Stimulated activated CD4-positive, alpha-beta T cell treated with anti-CD3 and anti-CD28 coated beads, Interleukin-1b, Interleukin-23, amount 100 ng/mL, for 4 hours (primary cell): ENCODE measurements at places on chromosomes 16 and 17.
A peak's percentile ranks its signal among the peaks of the same experiment; 100 is the strongest.

- no peak for DNase-seq
Observed at GRCh38 chr17:7340179-7340578, 3.9 kb downstream of the ACAP1 start.

DNA sequence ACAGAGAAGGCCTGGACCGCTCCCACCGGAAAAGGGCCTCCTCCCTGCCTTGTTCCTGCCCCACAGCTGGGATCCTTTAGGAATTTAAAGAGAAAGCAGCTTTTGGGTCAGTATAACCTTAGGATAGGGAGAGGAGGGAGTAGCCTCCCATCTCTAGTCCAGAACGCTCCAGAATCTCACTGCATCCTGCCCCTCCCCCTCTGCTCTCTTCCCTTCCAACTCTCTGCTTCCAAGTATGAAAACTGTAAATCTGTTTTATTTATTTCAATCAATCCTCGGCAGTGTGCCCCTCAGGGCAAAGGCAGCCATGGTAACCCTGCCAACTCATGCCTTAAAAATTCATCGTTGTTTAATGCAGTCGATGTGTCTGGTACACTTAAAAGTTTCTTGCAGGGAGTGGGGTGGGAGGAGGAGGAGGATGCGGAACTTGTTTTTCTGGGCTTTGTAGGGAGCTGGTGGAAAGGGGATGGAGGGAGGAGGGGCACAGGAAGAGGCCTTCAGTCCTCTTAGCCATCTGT is 21.2 kb upstream of the MTSS2 start:
- DNase-seq, result no peak

DNA sequence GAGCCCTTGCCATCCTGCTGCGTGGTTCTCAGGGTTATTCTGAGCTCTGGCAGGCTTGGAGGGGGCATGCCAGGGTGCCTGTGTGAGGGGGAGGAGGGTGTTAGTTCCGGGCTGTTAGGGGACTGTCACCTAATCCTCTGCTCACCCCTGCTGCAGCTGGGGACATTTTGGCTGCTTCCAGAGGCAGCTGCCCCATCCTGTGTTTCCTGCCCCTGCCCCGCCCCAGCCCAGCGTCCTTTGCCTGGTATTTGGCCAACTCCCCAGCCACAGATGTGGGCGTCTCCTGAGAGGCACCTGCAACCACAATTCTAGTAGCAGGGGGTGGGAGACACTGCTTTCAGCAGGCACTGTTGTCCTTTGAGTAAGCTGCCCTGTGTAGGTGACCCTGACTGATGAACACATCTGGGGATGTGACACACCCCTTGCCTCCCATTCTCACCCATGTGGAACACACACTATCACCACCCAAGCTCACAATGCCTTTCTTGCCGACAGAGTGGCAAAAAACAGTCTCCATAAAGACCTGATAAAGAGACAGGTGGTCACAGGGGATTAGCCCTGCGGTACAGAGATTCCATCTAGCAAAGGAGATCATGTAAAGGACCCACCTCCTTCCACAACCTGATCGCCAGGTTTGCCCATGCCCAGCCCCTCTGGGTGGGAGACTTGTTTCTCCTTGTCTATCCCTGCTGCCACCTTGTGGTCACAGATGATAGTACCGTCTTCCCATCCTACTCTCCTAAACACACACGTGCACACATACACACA is at the start of gene CHRNE:
CHRNE (minus strand) TSS at position 48 of the 768 bp plus-strand sequence; CDS start at position 13, 35 bp downstream.
- peak; percentile 45 for DNase-seq

DNA sequence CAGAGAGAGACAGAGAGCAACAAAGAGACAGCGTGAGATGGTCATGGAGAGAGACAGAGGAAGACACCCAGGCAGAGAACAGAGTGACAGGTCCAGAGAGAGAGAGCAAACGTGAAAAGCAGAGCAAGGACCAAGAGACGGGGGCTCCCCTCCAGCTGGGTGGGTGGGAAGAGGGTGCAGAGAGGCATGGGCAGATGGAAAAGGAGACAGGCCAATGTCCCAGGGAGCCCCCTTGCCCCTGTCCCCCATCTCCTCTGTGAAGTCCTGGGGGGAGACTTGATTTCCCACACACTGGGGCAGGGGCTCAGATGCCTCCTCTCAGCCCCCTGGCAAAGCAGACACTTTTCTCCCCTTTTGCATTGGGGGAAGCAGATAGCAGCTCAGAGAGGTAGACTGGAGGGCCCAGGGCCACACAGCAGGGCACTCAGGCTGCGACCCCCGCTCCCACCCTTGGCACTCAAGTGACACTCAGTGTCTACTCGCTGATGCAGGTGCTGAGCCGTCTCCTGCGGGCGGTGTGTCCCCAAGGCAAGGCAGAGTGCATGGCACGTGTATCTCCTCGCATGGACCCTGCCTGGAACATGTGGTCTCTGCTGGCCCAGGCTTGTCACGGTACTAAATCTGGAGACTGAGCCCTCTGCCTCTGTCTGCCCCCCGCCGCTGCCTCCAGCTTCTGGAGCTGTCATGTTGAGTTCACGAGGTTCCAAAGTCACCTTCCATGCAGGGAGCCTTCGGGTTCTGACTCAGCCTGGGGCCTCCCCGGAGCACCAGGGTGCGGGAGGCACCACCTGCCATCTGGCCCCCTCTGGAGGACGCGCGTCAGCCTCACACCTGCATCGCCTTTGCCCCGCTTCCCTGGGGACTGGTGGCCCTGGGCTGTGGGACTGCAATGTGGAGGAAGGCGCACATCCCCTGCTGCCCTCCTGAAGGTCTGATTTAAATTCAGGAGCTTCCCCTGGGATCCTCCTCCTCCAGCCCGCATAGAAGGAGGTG is 215.9 kb upstream of the GSE1 start:
- no peak for DNase-seq

GRCh38 chr17:82647593-82648164 is 565 bp downstream of the WDR45B start:
- DNase-seq, result peak; percentile 48

- DNase-seq, result no peak
Observed at GRCh38 chr17:34827008-34827407, 134.3 kb downstream of the CCT6B start.
